Left hindlimb (tissue), 1 donor: ENCODE measurements at places on chromosomes 5 and 9.

GRCh38 chr5:69492391-69492922, at the start of gene OCLN:
OCLN (plus strand) TSS chr5:69492790; CDS start chr5:69504245, 11,455 bp downstream.
- DNase-seq = no peak

GRCh38 chr5:167802755-167803431, 488.6 kb upstream of the WWC1 start:
- DNase-seq = no peak

DNA sequence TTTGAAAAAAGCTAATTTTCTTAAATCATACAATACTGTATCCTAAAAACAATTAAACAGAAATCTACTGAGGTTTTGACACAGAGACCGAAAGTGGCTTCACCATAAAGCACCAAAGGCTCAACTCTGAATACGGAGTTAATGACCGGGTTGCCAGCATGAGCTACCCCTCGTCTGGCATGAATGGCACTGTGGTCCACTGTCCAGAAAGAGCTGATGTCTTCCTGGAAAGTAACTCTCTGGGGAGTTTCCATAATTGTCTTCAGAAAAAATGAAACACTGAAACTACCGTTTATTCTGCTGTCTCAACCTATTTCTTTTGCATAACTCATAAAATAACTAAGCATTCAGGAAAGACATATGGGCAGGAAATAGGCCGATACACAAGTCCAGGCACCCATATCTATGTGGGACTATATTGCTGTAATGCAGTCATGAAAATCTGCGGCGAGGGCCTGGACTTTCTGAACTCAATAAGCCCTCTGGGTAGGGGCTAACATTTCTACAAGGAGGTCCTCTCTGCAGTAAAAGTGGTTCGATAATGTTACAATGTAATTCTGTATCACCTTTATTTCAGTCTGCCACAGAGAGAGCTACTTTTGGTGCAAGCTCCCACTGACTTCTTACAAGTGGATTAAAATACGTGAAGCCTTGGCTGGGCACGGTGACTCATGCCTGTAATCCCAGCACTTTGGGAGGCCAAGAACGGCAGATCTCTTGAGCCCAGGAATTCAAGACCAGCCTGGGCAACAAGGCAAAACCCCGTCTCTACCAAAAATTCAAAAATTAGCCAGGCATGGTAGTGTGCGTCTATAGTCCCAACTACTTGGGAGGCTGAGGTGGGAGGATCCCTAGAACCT, 52.4 kb downstream of the ANKH start:
- DNase-seq = no peak

DNA sequence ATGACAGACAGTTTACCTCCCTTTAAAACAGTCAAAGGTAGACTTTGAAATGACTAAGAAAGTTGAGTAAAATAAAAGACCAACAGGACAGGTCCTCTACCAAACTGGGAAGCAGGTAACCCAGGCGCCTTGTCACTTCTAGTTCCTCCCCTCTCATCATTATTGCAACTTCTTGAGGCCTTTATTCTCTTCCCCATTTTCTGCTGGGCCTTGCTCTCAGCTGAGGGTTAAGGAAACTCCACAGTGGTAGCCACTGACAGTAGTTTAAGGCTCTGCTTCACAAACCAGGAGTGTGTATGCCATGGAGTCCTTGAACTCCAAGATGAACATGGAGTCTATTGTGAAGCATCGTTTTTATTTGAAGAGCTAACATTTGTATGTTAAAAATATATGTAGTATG, 36.9 kb upstream of the TCERG1 start:
- DNase-seq = no peak

DNA sequence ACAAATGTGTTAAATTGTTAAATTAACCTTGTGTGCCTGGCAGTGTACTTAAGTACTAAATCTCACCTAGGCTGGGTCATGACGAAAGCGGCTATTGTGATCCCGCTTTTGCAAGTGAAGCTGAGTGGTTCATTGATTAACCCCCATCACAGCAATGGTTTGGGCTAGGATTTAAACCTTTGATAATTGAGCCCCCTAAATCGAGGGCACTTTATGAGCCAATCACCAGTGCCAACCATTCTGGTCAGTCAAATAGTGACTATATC, 22.8 kb downstream of the HNRNPK start:
- no peak for DNase-seq
